Activated CD4-positive, alpha-beta T cell treated with anti-CD3 and anti-CD28 coated beads for 24 hours (primary cell): ENCODE measurements at places on chromosomes 1 and 21.

GRCh38 chr1:182303778-182304177 lies 87.8 kb downstream of the GLUL start:
- no peak for DNase-seq

GRCh38 chr1:167479331-167479979 lies 38.9 kb downstream of the CD247 start:
- no peak for DNase-seq

GRCh38 chr1:232667778-232668165 lies 37.8 kb upstream of the SIPA1L2 start:
- DNase-seq, result no peak

DNA sequence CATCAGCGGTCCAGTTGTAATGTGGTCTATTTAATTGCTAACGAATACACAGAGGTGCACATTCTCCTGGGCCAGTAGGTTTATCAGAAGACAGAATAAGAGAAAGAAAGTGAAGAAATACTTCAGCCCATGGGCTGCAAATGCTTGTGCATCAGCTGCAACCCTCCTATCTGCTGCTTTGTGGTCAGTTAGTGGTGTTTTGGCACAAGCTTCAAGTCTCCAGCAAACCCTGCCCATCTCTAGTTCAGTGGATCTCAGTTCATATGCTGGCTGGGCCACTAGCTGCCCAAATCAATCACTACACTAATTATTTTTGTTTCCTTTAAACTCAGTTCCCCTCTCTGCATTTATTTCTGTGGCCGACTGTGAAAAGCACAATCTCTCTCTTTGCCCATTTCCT lies 124.2 kb downstream of the KCNJ6 start:
- DNase-seq, result no peak

- peak; percentile 76 for DNase-seq
Measured at GRCh38 chr1:223726380-223727001, 14.2 kb downstream of the CAPN2 start.
